Stimulated activated CD8-positive, alpha-beta memory T cell treated with anti-CD3 and anti-CD28 coated beads, Interleukin-4, amount 100 ng/mL, for 4 hours (primary cell): ENCODE measurements at places on chromosomes 1 and 21.

GRCh38 chr1:242454262-242455051 is 70.0 kb downstream of the PLD5 start:
- no peak for DNase-seq

DNA sequence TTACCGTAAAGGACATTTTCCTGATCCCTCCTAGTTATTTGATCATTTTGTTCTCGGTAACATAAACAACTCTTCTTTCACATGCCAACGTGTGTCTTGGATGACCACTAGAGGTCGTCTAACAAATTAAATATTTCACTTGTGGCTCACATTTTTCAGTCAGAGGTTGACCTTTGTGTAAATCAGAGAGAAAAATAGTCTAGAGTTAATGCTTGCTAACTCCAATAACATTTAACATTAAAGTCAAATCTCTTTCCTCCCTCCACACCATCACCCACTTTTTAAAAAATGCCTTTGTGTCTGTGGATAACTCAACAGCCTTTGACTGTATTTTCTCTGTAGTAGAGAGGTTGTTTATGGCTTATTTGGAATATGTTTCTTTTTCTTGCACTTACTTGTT is 220.5 kb upstream of the B3GALT2 start:
- DNase-seq: no peak

DNA sequence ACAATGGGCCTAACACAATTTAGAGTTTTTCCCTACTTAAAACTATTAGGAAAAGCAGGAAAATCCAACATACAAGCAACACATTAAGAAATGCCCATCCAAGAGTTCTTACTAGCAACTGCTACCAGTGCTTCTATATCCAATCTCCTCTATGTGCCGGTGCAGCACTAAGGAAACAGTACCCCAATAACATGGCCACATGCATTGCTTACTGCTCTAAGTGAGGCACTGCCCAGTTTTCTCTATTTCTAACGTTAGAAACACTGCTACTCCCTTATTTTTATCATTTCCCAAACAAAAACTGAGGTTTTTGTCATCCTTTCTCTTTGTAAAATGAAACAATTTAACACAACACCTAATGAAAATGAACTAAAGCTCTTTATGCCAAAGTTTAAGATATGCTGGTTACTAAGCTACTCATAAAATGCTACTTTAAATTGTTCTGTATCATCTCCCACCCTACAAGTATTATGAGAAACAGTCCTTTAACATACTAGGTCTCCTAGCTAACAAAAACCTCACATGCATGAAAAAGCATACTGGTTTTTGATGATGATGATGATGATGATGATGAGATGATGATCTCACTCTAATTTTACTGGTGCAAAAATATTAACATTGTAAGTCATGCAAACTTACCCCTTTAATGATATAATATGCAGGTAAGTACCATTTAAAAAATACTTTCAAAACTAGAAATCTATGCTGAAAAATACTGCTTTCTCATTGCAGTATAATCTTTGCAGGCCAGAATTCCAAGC is 90.7 kb upstream of the TTC39A start:
- DNase-seq: no peak

DNA sequence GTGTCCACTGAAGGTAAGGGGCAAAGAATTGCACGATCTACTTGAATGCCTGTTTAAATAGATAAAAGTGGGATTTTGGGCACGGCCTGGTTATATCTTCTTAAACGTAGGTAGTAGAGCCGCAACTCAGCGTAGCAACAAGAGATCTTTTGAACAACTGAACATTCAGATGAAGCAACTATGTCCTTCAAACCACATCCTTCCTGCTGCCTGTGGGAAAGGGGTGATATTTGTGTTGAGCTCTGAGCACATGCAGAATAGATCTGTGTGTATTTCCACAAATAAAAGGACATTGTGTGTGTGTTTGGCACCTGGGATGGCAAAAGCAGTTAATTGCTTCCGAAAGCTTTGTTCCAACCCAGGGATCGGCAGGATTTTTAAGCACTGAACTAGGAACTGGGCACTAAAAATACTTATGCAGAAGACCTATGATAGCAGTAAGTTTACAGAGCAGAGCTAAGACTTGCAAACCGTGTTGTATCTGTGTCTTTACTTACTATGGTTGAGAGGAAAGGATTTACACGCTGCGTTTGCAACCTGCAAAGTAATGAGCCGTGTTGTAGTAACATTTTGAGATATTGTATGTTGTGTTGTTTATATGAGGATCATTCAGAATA is 333.4 kb downstream of the CHRM3 start:
- peak; percentile 14 for DNase-seq

DNA sequence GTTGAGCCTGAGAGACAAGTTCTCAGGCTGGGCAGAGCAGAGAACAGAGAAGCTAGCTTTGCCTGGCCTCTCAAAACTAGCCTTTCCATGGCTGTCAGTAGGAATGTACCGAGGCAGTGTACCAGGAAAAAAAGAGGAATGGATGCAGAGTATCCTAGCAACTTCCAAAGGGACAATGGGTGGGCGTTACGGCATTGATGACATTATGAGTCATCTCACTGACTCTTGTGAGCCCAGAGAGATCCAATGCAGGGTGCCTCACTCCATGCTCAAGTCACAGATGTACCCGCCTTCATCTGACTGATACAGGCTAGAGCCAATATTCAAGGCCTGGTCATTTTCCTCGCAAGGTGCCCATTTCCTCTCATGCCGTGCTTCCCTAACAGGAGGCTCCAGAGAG is 51.4 kb upstream of the C8B start:
- no peak for DNase-seq

GRCh38 chr1:227378181-227378580 is 59.9 kb upstream of the CDC42BPA start:
- DNase-seq: no peak

DNA sequence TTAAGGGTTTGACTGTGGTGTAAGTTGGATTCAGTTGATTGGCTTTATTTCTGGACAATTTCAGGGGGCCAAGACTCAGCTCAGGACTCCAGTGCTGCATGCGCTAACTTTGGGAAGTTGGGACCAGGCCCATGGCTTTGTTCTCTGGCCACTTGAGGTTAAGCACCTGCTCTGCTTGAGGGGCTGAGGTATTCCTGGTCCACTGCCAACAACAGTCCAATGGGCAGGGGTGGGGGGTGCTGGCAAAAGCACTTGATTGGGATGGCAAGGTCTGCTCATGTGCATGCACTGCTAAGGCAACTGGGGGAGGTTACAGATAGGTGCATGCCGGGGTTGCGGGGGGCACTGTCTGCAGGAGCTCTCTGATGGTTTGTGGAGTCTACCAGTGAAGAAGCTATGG is 52.6 kb upstream of the ASB17 start:
- no peak for DNase-seq

DNA sequence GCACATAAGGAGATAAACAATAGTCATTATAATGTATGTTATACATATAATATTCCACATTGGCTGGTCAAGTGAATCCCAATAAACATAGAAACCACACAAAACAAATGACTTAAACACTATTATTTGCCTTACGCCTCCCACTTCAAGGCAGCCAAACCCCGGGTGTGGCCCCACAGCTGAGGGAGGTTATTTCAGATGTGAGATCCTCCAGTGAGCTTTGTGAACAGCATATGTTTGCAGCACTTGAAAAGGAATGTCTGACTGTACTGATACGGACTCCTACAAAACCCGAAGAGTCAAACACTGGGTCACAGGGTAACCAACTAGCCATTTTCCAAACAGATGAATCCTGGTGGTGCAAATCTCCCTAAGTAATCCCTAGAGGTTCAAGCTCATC is 27.1 kb upstream of the DISP1 start:
- DNase-seq: no peak

GRCh38 chr1:59057796-59058195 is 239.1 kb upstream of the FGGY start:
- DNase-seq: no peak

- no peak for DNase-seq
These were observed 21.6 kb downstream of the PLPP3 start for GRCh38 chr1:56557746-56558145.

DNA sequence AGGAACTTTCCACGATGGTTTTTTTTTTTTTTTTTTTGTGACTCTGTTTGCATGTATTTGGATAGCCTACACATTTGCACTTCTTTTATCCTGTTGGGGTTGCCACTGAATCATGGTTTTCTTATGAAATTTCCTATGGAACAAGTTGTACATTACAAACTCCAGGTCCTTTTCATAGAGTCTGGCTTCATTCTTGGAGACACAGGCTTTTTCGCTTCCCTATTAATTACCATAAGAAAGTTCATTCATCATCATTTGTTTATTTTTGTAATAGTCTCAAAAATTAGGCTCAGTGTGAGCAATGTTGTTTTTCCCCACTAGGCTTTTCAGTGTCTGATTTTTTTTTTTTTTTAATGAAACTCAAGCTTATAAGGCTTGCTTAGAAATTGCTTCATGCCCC is 179.4 kb downstream of the FMN2 start:
- no peak for DNase-seq

DNA sequence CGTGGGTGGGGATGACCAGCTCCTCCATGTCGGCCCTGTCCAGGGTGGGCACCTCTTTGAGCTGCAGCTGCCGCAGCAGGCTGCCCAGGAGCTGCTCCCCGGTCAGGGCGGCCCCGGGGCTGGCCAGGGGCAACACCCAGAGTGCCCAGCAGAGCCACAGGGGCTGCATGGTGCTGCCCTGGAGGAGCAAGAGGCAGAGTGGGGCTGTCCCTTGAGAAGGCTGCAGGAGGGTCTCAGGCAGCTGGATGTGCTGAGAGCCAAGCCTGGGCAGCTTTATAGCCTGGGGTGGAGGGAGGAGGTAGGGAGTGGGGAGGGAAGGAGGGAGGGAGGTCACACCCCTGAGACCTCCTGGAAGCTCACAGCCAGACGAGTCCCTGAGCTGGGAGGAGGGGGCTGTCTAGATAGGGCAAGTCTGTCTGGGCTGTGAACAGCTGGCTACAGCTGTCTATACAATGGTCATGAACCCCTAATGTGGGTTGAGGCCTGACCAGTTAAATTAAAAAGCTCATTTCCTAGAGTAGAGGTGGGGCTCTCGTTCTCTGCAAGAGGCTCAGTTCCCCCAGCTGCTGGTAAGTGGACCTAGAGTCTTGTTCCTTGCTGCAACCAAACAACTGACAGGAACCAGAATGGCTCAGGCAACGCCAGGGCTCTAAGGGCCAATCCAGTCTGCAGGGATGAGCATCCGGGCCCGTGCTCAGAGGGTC is at the start of gene LEFTY1:
LEFTY1 (minus strand) TSS at position 249 of the 704 bp plus-strand sequence; CDS start at position 169, 80 bp downstream.
- DNase-seq: no peak

DNA sequence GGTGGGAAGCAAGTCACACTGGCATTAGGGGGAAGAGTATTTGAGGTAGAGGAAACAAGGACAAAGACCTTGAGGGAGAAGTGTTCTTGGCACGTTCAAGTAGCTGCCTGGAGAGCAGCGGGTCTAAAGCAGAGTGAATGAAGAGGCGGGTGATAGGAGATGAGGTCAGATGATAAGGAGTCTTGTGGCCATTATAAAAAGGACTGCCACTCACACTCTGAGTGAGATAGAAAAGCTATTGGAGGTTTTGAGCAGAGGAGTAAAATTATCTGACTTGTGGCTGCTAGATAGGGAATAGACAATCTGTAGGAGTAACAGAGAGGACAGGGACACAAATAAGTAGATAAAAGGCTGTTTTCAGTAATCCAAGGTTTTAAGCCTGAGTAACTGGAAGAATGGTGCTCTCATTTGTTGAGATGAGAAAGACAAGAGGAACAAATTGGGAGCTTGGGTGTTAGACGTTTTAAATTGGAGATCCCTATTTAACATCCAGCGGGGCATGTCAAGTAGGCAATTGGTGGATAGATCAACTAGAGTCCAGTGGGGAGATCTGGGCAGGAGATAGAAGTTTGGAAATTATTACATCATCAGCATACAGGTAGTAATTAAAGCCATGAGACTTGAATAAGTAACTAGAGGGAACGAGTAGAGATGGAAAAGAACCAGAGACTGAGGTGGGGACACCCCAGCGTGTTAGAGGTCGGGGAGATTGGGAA is 43.7 kb downstream of the HENMT1 start:
- no peak for DNase-seq
